SW480 (cell line): ENCODE measurements at places on chromosomes 5 and 9.

GRCh38 chr9:89317282-89317681 is 1.0 kb upstream of the SECISBP2 start:
- DNase-seq = peak; percentile 8

DNA sequence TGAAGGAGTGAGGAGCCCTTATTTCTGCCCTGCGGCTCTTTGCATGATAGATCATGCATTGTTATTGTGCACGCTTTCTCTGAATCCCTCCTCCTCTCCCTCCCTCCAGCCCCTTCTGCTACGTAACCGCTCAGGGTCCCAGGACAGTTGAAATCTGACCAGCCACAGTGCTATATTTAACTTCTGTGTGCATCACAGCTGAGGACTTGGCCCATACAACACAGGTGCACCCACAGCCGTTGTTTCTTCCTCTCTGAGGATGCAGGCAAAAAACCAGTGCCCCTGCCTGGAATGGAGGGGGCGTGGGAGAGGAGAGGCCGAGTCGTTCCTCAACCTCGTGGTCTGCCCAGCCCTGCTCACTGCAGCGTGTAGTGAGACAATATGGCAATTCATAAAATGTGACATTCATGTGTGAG is 335.6 kb upstream of the CLINT1 start:
- no peak for DNase-seq

DNA sequence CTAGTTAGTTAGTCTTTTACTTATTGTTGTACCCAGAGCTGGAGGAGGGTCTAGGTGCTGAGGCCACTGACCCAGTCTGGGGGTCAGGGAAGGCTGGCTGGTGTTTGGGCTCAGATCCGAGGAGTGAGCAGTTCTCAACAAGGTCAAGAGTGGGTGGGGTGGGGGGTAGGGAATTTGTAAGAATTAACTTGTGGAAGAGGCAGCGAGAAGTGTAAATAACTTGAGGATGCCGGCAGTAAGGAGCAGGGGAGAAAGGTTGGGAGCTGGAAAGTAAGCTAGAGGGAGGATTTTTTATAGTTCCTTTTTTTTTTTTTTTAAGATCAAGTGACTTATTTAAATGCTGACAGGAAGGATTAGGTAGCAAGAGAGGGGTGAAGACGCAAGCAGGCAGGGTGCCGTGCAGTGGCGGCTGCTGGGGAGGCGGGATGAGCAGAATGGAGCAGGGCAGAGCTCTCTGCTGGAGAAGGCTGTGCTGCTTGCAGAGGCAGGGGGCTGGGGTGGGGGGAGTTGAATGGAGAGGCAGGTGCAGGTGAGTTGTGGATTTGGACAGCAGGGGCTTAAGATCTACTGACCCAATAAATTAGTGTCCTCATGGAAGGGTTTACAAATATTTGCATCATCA is 35.3 kb upstream of the SMIM32 start:
- no peak for DNase-seq

- DNase-seq = no peak
Observed at GRCh38 chr5:177090813-177091212, 4.1 kb downstream of the FGFR4 start.

DNA sequence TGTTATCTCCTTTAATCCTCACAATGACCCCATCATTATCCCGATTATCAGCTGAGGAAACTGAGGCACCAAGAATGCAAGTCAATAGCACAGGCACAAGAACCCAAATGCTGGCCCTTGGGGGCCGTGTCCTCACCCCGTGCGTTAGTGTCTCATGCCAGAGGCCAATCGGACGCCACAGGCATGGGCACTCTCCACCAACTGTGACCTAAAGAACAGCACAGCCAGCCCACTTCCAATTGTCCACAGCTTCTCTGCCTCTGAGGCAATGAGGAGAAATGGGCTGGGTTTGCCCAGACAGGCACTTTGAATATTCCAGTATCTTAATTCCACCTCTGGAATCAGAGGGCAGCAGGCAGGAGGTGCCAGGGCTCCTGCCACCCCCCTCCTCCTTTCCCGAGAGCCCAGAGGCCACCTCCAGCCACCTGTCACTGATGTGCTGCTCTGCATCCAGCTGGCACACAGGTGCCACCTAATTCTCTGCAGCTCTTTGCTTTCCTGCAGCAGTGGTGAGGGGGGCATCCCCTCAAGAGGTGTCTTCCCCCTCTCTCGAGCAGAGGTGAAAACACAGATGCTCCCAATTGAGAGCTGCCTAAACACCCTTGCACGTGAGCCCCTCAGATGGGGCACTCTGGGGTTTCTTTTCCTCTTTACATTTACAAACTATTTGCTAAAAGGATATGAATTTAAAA is 107.5 kb downstream of the ROR2 start:
- no peak for DNase-seq

- DNase-seq = peak; percentile 33
Observed at GRCh38 chr9:96061293-96061987, 185.9 kb downstream of the ERCC6L2 start.
